ENCODE measurements at places on chromosomes 4 and X.

- DNase-seq: no peak
Observed at GRCh38 chr4:1730532-1731135, 9.3 kb downstream of the TACC3 start.

GRCh38 chrX:39497702-39498265, 600.0 kb downstream of the BCOR start:
- no peak for DNase-seq

DNA sequence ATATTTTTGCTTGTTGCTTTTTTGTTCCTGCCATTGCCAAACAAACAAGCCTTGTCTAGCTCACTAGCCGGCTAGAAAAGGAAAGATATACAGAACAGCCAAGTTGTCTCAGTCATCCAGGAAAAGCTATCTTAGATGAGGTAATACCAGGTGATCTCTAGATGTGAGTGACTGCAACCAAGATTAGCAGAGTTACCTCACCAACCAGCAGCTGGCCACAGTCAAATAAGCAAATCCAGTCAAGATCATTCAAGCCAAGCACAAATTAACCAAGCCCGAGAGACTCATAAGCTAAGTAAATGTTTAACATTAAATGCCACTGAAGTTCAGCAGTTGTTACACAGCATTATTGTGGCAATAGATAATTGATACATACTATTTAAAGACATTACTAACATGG, 108.6 kb downstream of the CENPC start:
- DNase-seq: no peak

DNA sequence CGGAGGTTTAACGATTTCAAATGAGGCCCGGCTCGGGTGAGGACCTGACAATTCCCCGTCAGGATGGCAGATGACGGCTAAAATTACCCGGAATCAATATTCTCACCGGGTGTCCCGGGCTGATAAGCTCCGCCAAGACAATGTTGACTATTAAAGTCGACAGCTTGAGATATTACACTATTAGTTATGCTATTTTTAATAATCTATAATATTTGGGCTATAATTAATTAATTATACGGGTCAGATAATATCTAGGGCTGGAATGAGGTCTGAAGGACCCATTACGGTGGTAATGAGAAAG, 9.4 kb upstream of the NKX1-1 start:
- DNase-seq: no peak

DNA sequence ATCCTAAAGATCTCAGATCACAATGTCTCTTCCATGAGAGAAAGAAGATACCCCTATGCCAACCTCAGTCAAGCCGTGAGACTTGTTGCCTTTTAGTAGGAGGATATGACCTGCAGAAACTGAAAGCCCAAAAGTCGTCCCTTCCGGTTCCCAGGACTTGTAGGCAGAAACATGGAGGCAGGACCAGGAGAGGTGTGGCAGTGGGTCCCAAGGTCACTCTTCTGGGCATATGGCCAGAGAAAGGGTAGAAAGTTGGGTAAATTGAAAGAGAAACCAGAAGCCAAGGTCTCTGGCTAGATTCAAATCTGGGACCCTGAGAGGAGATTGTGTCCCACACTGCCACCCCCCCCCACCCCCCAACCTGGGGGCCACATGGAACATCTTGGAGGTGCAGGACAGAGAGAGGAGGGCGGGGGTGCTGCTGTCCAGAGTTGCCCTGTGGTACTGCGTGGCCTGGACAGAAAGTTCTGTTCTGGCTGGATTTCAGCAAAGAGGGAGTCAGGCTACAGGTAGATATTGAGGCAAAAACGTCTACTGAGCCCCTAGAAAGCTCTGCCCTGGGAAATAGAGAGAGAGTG, 55.4 kb downstream of the DDX3X start:
- DNase-seq: no peak

DNA sequence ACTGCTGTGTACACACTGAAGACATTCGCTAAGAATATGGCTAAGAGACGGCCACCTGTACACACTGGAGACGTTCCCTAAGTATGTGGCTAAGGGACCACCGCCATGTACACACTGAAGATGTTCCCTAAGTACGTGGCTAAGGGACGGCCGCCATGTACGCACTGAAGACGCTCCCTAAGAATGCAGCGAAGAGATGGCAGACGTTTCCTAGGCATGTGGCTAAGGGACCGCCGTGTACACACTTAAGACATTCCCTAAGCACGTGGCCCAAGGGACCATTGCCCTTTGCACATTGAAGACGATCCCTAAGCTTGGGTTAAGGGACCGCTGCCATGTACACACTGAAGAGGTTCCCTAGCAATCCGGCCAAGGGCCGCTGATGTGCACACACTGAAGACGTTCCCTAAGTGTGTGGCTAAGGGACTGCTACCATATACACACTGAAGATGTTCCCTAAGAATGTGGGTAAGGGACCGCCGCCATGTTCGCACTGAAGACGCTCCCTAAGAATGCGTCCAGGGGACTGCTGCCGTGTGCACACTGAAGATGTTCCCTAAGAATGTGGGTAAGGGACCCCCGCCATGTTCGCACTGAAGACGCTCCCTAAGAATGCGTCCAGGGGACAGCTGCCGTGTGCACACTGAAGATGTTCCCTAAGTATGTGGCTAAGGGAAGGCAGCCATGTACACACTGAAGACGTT, 36.7 kb downstream of the DHRSX start:
- no peak for DNase-seq

GRCh38 chrX:71253253-71254091, 468 bp downstream of the ZMYM3 start:
- DNase-seq: no peak

GRCh38 chr4:173246719-173247118, 78.1 kb downstream of the GALNT7 start:
- DNase-seq: no peak

DNA sequence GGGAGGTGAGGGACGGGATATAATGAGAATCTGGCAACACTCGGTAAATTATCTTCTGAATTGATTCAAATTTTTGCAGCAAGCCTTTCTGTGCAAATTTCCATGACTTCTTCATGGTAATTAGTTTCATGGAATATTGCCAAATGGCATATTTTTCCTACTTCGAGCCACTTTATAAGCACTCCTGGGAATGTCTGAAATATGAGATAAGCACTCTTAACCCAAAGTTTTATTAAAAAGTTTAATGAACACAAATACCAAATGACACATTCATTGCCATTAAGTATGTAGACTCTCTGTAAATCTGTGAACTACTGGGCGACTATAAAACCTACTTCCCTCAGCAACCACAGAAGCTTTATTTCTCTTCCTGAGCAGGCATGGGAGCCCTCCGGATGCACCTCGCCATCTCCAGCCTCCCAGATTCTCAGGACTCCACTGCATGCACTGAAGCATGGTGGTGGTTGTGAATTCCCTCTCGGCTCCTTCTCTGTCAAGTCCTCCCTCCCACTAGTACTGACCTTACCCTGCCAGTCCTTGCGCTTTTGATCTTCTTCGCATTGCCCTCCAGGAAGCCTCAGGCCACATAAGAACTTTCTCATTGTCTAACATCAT, 154.4 kb upstream of the RPL34 start:
- DNase-seq: no peak

DNA sequence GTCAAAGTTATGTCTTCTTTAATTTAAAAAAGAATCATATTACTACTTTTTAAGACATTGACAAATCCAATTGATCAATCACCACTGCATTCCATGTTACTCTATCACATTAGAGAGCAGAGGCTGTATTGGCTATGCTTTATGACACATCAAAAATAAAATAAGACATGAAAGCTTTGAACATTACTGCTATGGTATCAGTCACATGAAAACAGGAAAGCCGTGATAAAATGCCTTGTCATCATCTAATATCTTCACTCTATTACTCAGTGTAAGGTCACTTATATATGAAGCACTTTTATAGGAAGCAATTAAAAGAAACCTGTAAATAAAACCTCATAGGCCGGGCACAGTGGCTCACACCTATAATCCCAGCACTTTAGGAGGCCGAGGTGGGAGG, 27.7 kb upstream of the CEP135 start:
- DNase-seq: no peak

GRCh38 chr4:5719350-5720055, 8.5 kb downstream of the EVC start:
- no peak for DNase-seq

DNA sequence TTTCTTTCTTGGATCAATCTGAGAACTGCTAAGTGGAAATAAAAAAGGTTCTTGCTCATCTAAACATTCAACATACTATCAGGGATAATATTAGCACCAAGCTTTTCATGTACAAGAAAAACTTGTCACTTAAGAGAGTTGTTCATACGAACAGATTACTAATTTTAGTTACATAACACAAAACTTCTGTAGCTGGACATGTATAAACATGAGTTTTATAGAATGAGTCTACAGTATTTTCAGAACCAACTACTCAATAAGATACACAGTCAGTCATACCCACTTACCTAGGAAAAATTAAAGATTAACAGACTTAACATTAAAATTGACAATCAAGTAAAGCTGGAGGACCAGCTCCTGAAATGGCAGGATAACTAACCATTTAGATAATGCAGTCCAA, 540.1 kb upstream of the FAM241A start:
- no peak for DNase-seq

DNA sequence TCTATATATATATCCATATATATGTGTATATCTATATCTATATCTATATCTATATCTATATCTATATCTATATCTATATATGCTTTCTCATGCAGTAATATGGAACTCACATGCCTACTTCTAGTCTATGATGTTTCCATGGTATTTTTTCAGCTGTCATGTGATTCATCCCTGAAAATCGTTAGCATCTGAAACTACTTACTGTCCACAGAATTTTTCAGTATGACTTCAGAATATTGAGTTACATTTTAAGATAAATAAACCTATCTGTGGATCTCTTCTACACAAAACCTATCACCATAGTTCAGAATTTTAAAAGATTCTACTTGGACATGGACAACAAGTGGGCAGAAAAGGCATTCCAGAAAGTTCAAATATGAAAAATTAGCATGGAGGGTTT, 855.1 kb upstream of the INTU start:
- no peak for DNase-seq

- DNase-seq: no peak
Observed at GRCh38 chr4:89988268-89988667, 93.6 kb downstream of the MMRN1 start.

- DNase-seq: peak; percentile 6
Observed at GRCh38 chrX:132480581-132481203, 8.1 kb downstream of the MBNL3 start.

GRCh38 chr4:144647095-144647561, 1.2 kb downstream of the HHIP start:
- no peak for DNase-seq

DNA sequence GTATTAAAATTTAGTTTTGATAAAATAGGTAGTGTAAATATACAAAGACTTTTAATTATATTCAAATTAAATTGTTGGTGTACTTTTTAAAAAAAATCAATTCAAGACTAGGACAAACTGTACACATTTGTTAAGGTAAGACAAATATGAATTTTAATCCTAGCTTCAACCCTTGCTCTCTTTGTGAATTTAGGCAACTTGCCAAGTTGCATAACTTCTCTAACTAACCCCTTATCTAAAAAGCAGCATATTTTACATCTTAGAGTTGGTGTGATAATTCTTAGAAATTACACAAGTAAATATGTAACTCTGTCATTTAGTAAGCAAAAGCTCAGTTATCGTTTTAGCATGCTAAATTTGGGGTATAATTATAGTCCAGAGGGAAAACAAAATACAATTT, 78.1 kb upstream of the FSTL5 start:
- DNase-seq: no peak

- no peak for DNase-seq
Observed at GRCh38 chrX:44667771-44668170, 125.1 kb upstream of the FUNDC1 start.

- DNase-seq: no peak
Observed at GRCh38 chrX:149715468-149715867, 3.6 kb downstream of the MAGEA11 start.

DNA sequence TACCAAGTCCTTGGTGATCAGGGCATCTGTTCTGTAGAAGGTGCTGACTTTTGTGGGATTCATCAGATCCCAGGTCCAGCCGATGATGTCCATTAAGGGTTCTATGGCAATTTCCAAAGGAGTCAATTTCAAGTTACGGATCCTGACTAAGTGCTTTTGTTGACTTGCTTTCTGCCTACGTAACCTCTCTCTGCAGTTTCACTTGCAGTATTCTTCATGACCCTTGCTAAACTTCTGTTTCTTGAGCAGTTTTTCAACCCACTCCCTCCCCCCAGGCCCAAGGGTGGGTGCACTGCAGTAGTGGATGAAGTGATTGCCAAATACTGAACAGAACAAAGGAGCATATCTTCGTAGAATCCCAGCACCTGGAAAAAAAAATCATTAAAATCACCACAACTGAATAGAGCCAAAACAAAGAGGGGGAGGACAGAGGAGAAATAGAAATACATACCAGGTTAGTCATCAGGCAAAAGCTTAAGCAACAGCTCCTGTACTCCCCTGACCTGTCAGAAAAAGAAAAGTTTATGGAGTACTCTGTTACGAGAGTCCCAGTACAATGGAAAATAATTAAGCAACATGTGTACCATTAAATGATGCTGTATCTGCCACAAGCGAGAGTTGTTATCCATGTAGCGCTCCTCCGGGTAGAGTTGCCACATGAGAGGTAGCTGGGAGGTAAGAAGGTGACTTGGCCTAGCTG, 5.8 kb downstream of the CMC4 start:
- DNase-seq: no peak

GRCh38 chr4:83082777-83083176, 31.8 kb downstream of the PLAC8 start:
- DNase-seq: no peak

DNA sequence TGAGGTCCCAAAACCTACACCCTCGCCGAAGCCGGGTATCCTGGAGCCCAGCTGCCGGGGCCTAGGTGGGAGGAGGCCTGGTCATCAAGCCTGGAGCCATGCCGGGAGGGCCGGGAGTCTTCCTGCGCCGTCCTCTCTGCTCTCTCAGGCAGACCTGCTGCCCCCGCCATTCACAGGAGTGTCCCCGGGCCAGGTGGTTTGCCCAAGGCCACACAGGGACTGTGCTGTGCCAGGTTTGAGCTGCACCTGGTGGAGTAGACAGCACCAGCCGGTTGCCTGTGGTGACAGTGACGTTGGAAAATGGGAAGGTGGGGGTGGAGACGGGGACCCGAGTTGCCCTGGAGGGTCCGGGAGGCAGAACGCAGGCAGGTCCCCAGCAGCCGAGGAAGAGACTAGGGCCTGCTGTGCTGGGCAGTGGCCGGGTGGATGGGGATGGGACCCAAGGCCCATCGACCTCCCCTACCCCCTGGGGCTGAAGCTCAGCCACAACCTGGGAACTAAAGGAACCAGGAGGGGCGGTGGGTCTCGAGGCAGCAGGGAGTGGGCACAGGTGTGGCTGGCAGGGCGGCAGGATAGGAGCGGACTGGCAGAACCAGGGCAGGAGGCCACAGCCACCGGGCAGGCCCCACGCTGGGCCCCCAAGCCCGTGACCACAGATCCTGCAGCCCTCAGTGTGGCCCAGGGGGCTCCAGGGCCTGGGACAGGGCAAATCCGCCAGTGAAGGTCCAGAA, 9.5 kb downstream of the DOK7 start:
- DNase-seq: no peak

GRCh38 chr4:85806334-85806733, 331.4 kb downstream of the ARHGAP24 start:
- DNase-seq: no peak

Data from stimulated activated CD4-positive, alpha-beta T cell treated with anti-CD3 and anti-CD28 coated beads, Interleukin-2, amount 100 ng/mL, for 4 hours (primary cell).